ENCODE measurements at places on chromosomes 7 and 10.

DNA sequence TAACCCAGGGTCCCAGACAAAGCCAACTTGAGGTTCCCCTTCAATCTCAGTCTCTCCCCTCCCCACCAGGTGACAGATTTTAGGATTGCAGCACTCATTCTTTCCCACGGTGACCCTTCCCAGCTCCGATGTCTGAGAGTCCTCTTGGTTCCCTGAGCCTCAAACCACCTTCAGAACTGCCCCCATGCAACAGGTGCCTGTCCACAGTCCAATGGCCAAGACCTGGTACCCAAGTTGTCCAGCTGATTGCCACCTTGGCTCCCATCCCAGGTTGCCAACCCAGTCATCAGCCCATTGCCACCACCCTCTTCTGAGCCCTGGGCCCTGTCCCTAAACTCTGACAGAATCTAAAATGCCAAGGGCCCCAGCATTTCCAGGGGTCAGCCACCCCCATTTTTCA lies 53.5 kb downstream of the SLIT1 start:
- DNase-seq, result no peak

- DNase-seq, result no peak
Measured at GRCh38 chr7:37039131-37039749, 314.9 kb upstream of the AOAH start.

- no peak for DNase-seq
Measured at GRCh38 chr7:122301858-122302760, 2.4 kb downstream of the FEZF1 start.

DNA sequence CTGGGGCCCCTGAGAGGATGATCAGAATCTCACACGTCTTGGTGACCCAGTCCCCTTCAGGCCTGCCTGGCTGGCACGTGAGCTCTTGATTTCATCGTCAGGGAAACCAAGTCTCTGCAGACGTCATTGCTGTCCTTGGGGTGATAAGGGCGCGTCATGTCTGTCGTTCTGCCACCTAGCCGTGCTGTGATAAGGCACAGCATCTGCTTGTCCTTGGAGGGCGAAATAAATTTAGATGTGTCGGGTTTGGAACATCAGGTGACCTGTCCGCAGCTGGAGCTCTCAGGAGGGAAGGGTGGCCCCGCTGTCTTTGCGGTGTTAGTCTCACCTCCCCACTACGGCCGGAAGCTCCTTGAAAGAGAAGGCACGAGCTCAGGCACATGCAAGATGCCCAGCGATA lies 129.2 kb downstream of the GRK5 start:
- no peak for DNase-seq

DNA sequence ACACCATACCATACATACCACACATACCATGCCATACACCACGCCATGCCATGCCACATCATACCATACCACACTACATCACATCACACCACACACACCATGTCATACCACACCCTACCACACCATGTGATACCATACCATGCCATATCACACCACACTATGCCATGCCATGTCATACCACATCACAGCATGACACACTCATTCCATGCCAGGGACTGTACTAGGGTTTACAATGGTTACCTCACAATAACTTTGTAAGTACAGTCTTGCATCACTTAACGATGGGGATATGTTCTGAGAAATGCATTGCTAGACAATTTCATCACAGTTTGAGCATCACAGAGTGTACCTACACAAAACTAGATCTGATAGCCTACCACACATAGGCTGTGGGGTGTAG lies 14.5 kb downstream of the PYROXD2 start:
- no peak for DNase-seq

DNA sequence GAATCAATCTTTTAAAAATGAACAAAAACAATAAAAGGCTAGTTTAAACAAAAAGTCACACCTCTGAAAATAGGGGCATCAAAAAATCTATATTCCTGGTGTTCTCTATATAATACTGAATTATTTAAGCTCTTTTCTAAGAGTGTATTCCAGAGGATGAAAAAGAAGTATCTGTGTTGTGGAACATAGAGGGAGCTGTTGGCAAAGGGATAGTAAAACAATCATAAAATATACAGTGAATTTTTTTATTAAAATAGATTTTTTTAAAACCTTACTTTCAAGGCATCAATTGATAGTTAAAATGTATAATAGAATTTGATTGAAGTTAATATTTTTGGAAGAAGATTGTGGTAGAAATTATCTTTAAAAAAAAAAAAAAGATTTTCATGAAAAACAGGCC lies 1409.1 kb upstream of the CELF2 start:
- DNase-seq, result no peak

GRCh38 chr10:46294641-46295220 lies 7.9 kb downstream of the ANTXRL start:
- no peak for DNase-seq

- no peak for DNase-seq
Measured at GRCh38 chr10:6385665-6386064, 182.9 kb downstream of the PFKFB3 start.

GRCh38 chr7:20193873-20194272 lies 23.3 kb downstream of the MACC1 start:
- DNase-seq, result no peak

GRCh38 chr10:87775766-87776165 lies 42.3 kb downstream of the ATAD1 start:
- DNase-seq, result no peak

All from CMK (cell line).